ENCODE measurements at places on chromosomes 6 and 20.
A peak's percentile ranks its signal among the peaks of the same experiment; 100 is the strongest.

GRCh38 chr6:17059022-17059421, 42.8 kb upstream of the STMND1 start:
- no peak for DNase-seq

- DNase-seq, result no peak
Observed at GRCh38 chr20:2130062-2130591, 28.5 kb downstream of the STK35 start.

GRCh38 chr6:77228279-77228678, 235.0 kb downstream of the HTR1B start:
- no peak for DNase-seq

- no peak for DNase-seq
Observed at GRCh38 chr20:20690676-20691476, 21.6 kb downstream of the RALGAPA2 start.

DNA sequence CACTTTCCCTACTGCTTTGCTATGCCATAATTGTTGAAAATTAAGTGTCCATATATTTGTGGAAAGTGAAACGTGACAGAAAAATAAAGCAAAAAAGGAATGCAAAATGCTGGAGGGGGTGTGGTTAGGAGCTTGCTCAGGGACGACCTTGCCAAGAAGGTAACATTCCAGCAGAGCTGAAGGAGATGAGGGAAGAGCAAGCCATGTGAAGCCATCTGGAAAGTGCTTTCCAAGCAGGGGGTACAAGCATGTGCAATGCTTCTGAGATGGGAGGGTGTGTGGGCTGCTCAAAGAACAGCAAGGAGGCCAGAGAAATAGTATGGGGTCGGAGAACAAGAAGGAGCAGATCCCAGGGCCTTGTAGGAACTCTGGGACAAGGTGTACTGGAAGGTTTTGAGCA, 161.7 kb downstream of the ISM1 start:
- no peak for DNase-seq

DNA sequence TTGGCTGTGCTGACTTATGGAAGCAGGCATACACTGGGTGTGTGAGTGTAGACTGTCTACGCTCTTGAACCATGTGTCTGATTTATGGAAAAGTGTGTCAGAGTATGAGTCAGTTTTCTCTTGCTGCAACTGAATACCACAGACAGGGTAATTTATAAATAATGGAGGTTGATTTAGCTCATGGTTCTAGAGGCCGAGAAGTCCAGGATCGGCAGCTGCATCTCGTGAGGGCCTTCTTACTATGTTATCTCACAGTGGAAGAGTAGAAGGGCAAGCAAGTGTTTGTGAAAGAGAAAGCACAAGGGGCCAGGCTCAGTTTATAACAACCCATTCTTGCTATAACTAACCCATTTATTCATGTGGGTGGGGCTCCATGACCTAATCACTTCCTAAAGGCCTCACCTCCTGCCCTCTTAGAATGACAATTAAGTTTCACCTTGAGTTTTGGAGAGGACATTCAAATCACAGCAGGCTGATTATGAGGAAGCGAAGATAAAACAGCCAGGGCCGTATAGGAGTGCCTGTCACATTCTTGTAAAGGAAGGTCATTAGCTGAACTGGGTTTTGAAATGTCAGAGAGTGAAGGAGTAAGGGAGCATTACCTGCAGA, 6.7 kb downstream of the GPR31 start:
- no peak for DNase-seq

GRCh38 chr6:84685983-84686584, 78.3 kb downstream of the TBX18 start:
- DNase-seq, result no peak

GRCh38 chr6:122020588-122021264, 378.7 kb upstream of the HSF2 start:
- DNase-seq, result no peak

- DNase-seq, result no peak
Observed at GRCh38 chr20:43388268-43389002, 69.3 kb upstream of the SRSF6 start.

GRCh38 chr6:145028144-145028818, 707.0 kb downstream of the EPM2A start:
- no peak for DNase-seq

- DNase-seq, result no peak
Observed at GRCh38 chr6:111579816-111580215, 25.9 kb downstream of the TRAF3IP2 start.

DNA sequence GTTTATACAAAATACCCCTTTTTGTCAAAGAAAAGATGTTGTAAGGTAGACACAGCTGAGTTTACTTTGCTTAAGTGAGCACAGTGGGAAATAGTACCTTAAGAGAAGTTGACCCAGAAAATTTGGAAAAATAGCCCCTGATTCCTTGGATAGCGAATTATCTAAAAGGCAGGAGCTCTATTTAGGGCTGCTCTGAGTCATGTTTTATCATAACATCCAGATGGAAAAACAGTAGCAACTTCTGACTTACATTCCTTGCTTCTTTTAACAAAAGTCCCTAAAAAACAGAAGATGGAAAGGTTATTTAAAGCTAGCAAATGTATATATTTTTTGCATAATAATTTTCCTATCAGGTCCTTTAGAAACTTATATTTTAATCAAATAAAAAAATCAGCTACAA, 59.0 kb downstream of the THEMIS start:
- no peak for DNase-seq

DNA sequence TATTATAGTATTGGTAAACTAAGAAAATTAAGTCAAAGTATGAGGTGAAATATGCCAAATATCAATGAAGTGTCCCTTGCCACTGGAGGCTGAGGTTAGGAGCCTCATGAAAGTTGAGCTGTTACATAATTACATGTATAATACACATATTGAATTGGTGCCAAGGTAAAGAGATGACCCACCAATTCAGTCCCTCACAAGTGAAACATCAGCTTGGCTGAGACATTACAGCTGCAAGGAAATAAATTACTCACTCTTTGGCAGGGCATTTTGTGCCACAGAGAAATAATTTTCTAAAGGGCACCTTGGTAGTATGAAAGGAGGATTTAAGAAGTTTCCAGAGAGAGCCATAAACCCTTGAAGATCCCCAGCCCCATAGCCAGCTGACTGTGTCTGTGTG, 127.4 kb downstream of the ADGRG6 start:
- DNase-seq, result no peak

DNA sequence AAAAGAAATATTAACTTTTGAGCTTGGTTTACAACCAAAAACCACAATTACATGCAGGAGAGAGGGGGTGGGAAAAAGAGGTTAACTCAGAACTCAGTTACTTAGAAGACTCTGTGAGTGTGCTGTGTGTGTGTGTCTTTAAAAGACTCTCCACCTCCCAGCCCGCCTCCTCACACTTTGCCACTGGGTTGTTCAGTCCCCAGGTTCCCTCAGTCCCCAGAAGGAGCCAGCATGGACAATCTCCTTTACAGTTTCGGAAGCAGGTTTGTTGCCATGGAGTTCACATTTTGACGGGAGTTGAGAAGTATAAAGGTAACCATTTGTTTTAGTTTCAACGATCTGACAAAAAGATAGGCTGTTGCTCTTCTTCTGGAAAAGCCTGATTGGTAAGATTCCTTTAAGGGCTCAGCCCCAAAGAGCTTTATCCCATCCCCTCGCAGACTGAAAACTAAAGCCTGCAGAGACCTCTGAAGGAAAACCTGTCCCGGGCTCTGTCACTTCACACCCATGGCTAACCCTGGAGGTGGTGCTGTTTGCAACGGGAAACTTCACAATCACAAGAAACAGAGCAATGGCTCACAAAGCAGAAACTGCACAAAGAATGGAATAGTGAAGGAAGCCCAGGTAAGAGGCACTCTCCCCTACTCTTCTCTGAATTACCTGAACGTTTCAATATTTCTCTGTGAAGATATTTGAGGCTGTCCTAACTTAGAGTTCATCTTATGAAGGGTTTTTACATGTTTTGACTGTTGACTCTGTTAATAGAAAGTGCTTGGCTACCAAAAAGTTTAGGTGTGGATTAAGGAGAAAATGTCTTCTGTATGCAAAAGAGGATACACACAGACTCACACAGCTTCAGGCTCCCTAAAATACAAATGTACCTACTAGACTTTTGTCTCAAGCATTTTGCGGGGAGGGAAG, at the start of gene SPTLC3:
Gene SPTLC3, plus strand, starts transcription at position 212 of the 921 bp plus-strand sequence. Its CDS starts 296 bp downstream, at position 508.
- DNase-seq, result peak; percentile 38

Measured in skeletal muscle cell (primary cell).